NCI-H510A (cell line): ENCODE measurements at places on chromosomes 4 and X.

DNA sequence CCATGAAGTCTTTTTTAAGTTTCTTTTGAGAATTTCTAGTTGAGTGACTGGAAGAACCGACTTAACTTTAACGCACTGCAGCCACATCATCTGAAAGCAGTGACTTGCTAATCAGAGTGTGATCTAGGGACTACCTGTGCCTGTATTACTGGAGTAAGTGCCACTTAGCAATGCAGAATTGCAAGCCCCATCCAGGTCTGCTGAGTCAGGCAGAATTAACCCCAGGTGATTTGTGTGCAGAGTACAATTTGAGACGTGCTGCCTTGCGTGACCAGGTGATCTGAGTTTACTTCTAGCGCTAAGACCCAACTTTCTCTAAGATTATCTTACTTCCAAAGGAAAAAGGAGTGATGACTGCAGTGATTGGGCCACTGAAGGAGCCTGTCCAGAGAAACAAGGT lies 85.3 kb downstream of the CLCN4 start:
- peak; percentile 12 for DNase-seq

- no peak for DNase-seq
Measured at GRCh38 chr4:47525154-47525819, 40.2 kb downstream of the ATP10D start.

DNA sequence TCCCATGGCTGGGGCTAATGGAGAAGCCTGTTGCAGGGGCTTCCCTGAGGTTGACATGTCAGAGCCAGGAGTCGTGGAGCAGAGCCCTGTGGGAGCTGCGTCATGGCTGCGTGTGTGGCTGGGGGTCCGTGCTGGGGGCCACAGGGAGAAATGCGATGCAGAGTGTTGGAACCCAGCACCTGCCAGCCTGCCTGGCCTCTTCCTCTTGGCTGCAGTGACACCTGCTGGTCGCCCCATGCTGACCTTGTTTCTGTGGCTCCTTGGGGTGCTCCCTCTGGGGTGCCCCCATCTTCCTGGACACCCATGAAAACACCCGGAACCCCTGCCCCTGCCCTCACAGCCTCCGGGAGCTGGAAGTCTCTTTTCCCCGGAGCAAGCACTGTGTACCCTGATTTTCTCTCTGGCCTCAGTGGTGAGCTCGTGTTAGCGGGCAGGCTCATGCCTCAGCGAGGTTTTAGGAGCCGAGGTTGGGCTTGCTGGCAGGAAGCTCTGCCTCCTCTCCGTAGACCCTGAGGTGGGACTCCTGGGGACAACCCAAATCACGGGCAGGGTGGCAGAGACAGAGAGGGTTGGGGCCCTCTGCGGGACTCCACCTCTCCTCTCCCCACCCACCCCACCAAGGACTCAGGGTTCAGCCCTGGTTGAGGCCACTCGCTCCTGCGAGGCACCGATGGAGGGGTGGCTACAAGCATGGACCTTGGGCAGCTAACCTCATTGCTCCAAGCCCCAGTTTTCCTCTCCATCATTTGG lies 103.7 kb downstream of the SORCS2 start:
- DNase-seq, result no peak

DNA sequence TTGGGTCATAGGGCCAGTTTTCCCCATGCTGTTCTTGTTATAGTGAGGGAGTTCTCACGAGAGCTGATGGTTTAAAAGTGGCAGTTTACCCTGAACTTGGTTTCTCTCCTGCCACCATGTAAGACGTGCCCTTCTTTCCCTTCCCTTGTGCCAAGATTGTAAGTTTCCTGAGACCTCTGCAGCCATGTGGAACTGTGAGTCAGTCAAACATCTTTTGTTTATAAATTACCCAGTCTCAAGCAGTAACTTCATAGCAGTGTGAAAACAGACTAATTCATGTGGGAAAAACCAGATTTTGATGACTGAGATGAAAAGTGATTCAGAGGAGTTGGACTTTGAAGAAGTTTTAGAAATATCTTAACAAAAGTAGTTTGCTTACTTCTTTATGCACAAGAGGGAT lies 101.4 kb downstream of the ARHGAP10 start:
- no peak for DNase-seq

DNA sequence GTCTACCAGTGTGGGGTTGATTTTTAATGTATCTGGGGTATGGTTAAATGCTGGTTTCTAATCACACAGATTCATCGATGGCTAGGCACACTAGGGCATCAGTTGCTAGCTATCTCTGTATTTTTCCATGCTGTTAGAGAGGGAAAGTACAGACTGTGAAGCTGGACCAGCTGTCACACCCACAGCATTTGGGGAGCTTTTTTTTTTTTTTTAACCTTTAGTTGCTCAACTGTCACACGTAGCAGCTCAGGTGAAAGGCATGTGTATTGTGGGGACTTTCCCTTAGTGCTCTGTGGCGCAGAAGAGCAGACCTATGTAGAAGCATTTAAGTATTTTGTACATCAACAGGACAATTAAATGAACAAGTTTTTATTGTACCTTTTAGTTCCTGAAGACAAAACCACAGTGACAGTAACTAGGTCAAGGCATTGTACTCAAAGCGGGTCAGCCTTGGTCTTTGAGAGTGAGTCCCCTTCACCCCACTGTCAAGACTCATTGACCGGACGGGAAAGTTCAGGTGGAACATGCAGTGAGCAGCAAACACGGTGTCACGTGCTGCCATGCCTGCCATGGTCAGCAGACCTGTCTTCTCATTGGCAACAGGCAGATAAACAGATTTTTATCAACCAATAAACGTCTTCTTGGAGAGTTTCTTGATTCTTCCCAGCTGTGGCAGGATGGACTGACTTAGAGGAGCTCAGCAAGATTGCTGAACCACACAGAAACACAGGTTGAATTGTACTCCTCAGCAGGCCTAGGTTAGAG lies 65.3 kb downstream of the CASP3 start:
- DNase-seq, result no peak

GRCh38 chr4:19317377-19317776 lies 934.3 kb upstream of the SLIT2 start:
- no peak for DNase-seq

GRCh38 chrX:75155447-75155826 lies 646 bp downstream of the ABCB7 start:
- no peak for DNase-seq

DNA sequence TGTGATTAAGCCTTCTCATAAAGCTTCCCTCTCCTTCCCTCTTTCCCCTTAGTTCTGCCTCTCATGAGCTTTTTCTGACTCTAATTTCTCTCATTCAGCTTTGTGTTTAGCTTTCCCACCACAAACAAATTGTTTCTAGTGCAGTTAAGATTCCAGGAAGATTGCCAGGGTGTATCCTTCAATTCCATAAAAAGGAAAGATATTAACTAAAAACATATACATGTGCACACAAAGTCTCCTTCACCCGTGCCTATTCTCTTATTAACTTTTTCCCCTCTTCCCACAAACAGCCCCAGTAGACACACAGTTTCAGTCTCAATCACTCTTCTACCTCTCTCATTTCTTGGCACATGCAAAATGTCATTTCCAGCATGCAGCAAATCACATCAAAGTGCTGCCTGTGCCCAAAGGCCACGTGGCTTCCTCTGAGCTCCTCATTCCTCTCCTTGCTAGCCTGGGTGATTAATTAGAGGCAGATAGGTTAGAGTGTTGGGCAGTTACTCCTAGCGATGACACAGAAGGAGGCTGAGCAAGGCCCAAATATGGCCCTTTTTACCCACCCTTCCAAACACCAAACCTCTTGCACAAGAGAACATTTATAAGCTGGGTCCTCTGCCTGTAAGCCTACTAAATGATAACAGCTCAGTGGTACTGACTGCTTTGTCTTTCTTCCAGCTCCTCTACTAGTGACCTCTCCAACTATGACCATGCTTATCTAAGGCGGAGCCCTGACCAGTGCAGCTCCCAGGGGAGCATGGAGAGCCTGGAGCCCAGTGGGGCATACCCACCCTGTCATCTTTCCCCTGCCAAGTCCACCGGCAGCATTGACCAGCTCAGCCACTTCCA lies 159.6 kb downstream of the SOWAHB start:
- DNase-seq, result no peak

DNA sequence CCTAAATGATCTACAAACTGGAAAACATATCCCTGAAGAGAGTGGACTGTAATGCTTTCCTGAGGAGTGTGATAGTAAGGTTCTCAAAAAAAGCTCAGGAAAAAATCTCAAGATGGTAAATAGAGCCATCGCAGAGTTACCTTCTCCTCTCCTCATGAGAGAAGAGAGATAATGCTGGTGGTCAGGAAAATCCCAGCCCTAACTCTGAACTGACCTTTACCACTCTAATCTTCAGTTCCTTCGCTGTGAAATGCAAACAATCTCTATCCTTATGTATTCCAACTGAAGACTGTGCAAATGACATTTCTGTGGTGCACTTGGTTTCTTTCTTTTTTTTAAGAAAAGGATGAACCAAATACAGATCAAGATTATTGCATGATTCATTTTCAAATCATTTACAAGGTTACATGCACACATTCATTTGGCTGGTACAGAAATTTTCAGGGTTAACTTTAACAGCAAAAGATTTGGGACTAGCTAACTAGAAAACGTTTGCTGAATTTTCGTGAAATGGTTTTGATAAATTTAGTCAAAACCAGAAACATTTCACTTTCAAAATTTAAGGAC lies 8.3 kb downstream of the PPM1K start:
- DNase-seq, result no peak

DNA sequence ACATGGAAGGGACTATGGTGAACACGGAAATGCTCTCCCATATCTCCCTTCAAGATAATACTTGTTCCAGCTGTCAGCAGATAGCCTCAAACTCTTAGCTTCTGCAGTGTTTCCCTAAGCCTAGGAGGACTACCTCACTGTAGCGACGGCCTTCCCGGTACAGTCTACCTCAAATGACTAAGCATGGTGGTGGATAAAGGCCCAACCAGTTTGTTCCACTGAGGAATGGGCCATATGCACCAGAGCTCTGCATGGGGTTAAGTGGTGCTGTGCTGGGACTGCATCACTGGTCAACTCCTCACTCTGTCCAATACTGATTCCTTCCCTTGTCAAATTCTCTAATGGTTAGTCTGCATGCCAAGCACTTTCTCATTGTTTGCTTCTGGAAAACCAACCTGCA lies 119.6 kb upstream of the GNPDA2 start:
- no peak for DNase-seq

DNA sequence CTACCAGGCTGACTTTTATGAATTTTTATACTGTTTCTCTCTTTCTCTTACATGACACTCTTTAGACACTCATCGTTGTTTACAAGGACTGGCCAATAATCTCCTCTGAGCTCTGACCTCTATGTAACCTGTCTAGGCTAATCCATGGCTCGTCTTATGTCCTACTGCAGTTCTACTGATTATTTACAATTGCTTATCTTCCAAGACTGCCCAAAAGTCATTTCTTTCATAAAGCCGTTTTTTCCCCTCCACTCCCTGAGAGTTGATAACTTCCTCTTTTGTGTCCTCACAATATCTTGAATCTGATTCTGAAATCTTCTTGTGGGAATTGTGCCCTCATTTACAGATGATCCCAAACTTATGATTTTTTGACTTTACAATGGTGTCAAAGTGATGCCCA lies 18.3 kb upstream of the SNCA start:
- no peak for DNase-seq

GRCh38 chrX:128928636-128929035 lies 594.7 kb downstream of the SMARCA1 start:
- no peak for DNase-seq

DNA sequence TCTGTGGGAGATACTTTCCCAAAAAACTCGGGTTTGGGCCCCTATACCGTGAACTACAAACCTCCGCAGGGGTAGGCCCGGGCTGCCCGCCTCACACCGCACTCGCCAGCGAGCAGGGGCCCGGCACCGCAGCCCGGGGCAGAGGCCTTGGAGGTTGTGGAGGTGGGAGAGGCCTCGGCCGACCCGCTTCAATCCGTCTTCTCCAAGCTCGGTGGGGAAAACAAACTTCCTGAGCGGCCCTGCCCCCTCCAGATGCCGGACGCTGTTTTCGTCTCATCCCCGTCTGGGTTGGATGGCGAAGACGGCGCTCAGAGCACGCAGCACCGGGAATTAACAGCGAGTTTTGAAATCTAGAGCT lies 442 bp upstream of the MCUB start:
- DNase-seq, result no peak

- DNase-seq, result no peak
Measured at GRCh38 chr4:63430105-63430504, 979.1 kb downstream of the TECRL start.

GRCh38 chr4:140851032-140851636 lies 94.9 kb upstream of the TBC1D9 start:
- no peak for DNase-seq

DNA sequence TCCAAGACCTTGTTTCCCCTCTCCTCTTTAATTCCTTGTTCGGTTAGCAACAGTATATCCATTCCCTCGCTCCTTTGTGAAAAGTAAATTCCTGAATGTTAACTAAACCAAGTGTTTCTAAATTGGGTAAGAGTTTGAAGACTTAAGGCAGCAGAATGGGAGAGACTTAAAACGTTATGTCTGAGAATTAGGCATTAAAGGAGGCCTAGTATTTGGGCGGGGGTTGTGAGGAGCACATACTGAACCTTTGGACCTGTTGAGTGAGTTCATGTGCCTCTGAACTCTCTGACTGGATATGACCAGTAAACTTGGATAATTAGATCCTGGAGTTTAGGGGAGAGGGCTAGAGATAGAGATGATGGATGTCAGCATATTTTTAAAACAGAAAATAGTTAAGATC lies 1.2 kb downstream of the MSMO1 start:
- no peak for DNase-seq

GRCh38 chr4:128831531-128832242 lies 22.2 kb downstream of the JADE1 start:
- peak; percentile 4 for DNase-seq

DNA sequence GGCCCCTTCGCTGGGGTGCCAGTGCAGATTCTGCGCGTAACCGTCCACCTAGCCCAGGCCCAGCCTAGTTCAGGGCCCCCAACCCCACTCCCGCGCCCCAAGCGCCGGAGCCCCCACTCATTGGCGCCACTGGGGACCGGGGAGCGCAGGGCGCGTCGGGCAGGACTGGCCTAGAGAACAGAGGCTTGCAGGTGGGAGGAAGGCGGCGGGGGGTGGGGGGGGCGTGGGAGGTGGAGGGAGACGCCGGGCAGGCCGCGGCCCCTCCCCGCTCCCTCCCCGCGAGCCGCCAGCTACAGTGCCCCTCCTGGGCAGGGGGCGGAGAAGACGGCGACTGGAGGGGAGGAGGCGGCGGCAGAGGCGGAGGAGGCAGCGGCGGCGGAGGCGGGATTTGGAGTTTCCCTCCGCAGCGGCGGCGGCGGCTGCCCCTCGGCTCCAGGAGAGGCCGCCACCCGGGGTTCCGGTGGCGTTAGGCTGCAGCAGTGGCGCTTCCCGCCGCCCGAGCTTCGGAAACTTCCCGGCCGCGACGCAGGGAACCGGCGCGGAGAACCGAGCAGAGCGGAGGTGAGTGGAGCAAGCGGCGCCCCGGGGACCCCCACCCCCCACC lies 4.8 kb upstream of the DUSP9 start:
- DNase-seq, result no peak

DNA sequence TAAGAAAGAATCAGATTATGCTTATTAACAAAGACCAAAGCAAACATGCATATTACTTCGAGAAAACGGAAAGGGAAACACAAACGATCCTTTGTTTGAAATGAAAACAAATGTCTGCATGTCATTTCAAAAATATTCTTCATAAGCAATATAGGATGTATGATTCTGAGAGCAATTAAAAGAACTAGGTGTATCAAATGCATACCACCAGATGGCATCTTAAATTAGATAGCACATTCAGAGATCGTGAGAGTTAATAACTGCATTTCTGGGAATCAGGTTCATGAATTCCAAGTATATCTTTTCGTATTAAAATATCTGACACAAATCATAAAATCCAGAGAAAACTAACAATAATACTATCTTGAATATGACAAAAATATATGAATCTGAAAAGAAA lies 159.5 kb downstream of the PPP3CA start:
- no peak for DNase-seq

GRCh38 chr4:94409962-94410361 lies 41.8 kb upstream of the PDLIM5 start:
- DNase-seq, result no peak
